Left ventricle myocardium superior (tissue), 1 donor: ENCODE measurements at places on chromosomes 7 and 10.

- DNase-seq: peak; percentile 86
Measured at GRCh38 chr7:87220026-87220733, 648 bp upstream of the TMEM243 start.

DNA sequence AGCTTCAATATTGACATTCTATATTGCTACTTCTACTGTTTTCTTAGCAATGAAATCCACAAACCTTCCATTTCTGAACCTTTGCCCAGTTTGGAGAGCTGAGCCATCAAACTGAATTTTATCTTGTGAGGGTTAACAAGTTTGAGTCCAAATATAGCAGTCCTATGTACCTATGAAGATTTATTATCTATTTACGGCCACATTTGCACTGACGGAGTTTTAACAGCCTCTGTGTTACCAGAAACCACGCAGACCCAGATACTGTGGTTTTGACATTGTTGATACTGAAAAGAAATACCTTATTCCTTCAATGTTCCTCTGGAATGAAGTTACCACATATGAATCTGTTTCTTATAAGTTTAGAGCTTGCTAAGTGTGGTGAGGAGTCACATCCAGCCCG is 172.6 kb downstream of the FGFR2 start:
- DNase-seq: no peak

DNA sequence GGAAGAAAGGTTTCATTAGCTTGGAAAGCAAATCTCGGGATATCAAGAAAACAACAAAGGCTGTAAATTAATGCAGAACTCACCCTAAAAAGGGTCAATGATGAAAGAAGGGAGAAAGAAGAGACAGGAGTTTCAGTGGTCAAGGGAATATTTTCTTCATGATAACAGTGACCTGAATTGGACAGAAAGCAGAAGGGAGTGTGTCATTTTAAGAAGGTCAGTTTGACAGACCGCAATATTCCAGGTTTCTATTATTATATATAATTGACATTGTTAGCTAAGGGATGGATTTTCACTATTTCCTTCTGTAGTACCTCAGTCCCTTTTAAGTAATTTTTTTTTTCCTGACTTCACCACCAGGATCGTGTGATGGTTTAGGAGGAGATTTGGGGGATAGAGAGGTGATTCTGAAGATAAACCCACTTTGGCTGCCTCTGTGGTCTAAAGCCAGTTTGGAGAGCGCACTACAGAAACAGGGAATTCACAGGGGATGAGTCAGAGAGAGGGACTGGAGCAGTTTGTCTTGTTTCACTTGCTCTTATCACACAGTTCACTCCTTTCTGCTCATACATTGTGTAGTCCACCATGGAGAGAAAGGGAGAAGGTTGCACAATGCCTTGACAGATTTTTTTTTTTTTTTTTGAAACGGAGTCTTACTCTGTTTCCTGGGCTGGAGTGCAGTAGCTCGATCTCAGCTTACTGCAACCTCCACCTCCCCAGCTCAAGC is 417.9 kb downstream of the AUTS2 start:
- no peak for DNase-seq

- peak; percentile 78 for DNase-seq
Measured at GRCh38 chr7:101816595-101817470, 593 bp upstream of the CUX1 start.

DNA sequence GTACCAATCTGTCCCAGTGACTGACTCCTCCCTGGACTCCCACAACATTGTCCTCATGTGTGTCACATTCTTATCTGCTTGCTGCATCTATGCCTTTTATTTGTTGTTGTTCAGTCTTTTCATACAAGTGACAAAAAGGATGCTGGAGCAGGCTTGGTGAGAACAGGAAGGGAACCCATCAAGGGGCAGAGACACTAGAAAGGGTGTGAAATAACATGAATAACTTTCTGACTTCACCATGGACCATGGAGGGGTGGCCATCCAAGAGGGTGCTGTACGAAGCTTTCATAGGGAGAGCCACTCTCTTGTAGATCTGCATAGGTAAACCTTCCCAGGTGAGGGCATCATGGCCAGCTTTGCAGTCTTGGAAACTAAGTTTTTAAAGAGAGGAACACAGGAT is 14.5 kb downstream of the GIMAP8 start:
- no peak for DNase-seq
